ENCODE measurements at places on chromosomes 5 and 9. TPM values are rescaled to one million over a fixed set of nuclear protein-coding genes. Genes with fewer than 3 reads are reported as not detected.
A peak's percentile ranks its signal among the peaks of the same experiment; 100 is the strongest.

MCTP1 gene
- 4.1 TPM for total RNA-seq

TMOD1 gene
- 177 TPM for total RNA-seq

PCDHB13 gene
- 5.8 TPM for total RNA-seq

- peak; percentile 14 for DNase-seq
Measured at GRCh38 chr9:13570068-13570974, 290.8 kb upstream of the MPDZ start.

- no peak for DNase-seq
Measured at GRCh38 chr9:112699230-112699629, 18.7 kb downstream of the INIP start.

- peak; percentile 24 for DNase-seq
Measured at GRCh38 chr5:35202319-35203111, 27.8 kb downstream of the PRLR start.

GRCh38 chr5:73654171-73654811 is 28.3 kb downstream of the ARHGEF28 start:
- no peak for DNase-seq
